ENCODE measurements at places on chromosomes 12 and 14. TPM values are rescaled to one million over a fixed set of nuclear protein-coding genes. Genes with fewer than 3 reads are reported as not detected.

Gene ADCY4
- 28.7 TPM for polyA plus RNA-seq

Gene PLEK2
- polyA plus RNA-seq = 3.9 TPM

Gene DEGS2
- polyA plus RNA-seq = 6.2 TPM

Gene CACNB3
- polyA plus RNA-seq = 22.2 TPM

Gene ACSM4
- not detected for polyA plus RNA-seq

Gene NKX2-1
- polyA plus RNA-seq = not detected

Gene TMEM233
- polyA plus RNA-seq = 0.61 TPM

Gene ORMDL2
- 37.3 TPM for polyA plus RNA-seq

Gene MEG3
- polyA plus RNA-seq = 53.0 TPM

Gene PROX2
- not detected for polyA plus RNA-seq
